ENCODE measurements at places on chromosomes 4 and X.

- DNase-seq = no peak
Observed at GRCh38 chrX:96449191-96449590, 235.5 kb upstream of the DIAPH2 start.

DNA sequence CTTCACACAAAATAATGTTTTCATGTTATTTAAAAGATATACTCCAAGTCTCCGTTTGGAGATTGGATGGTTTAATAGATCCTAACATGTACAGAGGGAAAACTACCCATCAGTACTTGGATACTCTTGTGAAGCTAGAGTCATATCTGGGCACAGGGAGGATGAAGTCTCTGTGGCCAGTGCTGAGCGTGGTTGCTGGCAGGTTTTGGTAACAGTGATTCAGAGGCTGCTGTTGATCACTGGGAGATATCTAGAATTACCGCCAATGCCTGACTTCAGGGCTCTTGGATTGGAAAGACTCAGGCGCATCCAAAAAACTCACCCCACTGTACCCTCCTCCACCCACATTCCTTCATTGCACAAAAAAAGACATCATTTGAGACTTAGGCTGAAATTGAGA lies 107.2 kb upstream of the PGRMC2 start:
- no peak for DNase-seq

DNA sequence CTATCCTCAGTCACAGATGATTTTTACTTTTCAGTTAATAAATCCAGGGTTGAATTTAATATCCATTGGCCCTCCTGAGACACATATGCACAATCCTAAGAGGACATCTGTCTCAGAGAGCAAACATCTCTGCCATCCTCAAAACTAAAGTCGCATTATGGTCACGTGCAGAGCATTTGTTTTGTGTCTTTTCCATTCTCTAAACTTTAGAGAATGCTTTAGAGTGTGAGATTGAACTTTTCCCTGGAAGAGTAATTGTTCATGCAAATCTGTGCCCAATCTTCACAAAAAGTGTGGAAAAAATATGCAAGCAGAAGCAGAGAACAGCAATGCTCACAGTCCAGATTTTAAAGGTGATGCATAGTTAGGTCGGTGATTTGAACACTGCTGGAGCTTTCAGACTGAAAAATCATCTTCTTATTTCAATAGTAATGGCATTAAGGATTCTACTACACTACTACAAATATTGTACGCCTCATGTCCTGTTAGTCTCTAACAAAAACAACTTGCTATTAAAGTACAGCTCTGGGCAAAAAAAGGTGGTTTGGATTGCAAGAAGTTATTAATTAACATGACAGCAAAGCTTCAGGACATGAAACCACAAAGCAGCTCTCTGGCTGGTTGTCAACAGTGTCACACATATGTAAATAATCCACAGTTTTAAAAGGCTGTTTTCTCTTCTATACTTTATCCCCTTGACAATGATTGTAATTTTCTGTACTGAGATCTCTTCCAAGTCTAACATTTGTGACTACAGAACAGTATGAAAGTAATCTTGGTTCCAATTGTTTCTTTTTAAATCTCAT lies 19.9 kb downstream of the DCHS2 start:
- no peak for DNase-seq

DNA sequence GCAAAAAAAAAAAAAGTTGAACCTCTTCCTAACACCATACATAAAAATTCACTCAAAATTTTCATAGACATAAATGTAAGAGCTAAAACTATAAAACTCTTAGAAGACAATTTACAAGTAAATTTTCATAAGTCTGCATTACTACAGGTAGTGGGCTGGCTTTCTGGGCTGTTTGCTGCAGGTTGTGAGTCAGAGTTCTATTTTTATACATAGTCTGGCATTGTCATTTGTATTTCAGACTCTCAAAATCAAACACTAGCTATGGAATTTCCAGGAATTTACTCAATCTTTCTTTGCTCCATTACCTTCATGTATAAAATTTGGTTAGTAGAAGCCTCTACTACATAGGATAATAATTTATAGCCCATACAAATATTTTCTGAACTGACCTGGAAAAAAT lies 227.2 kb downstream of the COX18 start:
- no peak for DNase-seq

DNA sequence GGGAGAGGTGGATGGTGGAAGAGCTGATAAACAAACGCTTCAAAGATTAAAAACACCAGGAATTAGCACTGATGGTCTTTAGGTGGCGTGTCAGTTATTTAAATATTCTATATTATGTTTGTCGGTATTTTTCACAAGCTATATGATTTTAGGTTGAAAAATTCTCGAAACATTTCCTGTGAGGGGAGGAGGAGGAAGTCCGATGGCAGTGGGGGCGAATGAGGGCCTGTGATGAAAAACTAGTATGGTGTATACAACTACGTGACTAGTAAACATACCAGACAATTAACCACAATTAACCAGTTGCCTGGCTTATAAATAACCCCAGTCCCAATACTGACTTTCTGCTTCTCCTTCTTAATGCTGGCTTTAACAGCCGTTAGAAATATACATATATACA lies 595 bp upstream of the NAP1L2 start:
- DNase-seq = no peak

DNA sequence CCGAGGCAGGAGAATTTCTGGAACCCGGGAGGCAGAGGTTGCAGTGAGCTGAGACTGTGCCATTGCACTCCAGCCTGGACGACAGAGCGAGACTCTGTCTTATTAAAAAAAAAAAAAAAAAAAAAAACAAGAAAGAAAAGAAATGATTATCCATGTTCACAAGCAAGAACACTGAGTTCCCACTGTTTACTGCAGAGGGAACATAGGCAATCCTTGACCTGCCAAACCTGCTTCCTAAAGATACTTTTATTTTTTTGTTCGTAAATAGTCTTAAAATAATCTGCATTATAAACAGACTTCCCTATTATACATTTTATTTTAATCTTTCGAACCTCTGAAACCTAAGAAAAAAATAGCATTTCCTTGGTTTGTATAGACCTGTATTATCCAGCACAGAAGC lies 50.6 kb upstream of the TBC1D14 start:
- no peak for DNase-seq

DNA sequence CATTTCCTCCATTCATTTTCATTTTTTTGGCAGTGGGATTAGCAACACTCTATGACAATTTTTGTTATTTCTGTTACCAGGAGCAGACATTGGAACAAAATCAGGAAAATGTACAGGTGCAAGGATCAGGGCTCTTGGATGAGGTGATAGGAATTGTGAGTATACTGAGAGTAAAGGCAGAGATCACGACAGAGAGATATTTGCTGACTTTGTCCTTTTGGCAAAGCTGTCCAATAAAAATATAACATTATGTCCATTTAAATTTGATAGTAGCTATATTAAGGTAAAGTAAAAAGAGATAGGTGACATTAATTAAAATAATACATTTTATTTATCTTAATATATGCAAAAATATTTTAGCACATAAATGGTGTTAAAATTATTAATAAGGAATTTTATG lies 373.1 kb upstream of the GNPDA2 start:
- no peak for DNase-seq

GRCh38 chrX:28586981-28587551 lies at the start of gene IL1RAPL1:
Gene IL1RAPL1, plus strand, starts transcription at chrX:28587446.
- DNase-seq = no peak

DNA sequence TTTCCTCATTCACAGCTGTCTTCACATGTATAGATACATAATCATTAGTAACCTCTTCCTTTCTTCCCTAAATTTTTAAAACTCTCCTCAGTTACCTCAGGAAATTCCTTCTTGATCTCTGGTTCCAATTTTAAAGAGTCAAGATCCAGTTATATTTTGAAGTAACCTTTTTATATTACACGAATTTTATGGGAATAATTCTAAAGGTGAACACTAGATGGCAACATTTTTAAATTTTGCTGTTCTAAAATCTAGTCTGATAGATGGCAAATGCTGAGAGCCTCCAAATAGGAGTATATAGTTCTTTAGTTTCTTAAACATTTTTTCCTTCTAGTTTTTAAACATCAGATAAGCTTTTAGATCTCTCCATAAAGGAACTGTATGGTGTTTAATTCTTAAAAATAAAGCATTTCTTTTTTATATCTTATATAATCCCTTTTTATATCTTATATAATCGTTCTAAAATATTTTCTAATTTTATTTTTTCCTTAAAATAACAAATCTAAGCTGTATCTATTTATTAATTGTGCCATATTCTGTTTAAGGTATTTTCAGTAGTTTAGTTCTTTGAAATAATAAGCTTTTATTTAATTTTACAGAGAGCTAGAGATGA lies 37.9 kb upstream of the PAPSS1 start:
- DNase-seq = no peak
